HFFc6 (cell line): ENCODE measurements at places on chromosomes 7 and 10. TPM values are rescaled to one million over a fixed set of nuclear protein-coding genes. Genes with fewer than 3 reads are reported as not detected.

The MSMB gene
- total RNA-seq = not detected in 3 replicates

The FBXO24 gene
- total RNA-seq = 0.34 to 0.80 TPM (median 0.43 TPM) in 3 replicates

The PLXDC2 gene
- total RNA-seq = 0.17 and 2.6 TPM in 2 replicates

The EGR2 gene
- 0.13 to 0.69 TPM (median 0.31 TPM) in 3 replicates for total RNA-seq

The C7orf57 gene
- total RNA-seq = not detected in 3 replicates

The CNPY1 gene
- total RNA-seq = not detected in 3 replicates

The STEAP1 gene
- total RNA-seq = 19.6 to 67.1 TPM (median 39.7 TPM) in 3 replicates

The CTNNA3 gene
- not detected in 3 replicates for total RNA-seq
